Activated T-cell treated with anti-CD3 and anti-CD28 coated beads, Interleukin-2, amount 50 U/mL, for 72 hours (primary cell): ENCODE measurements at places on chromosomes 6 and 20. TPM values are rescaled to one million over a fixed set of nuclear protein-coding genes. Genes with fewer than 3 reads are reported as not detected.
A peak's percentile ranks its signal among the peaks of the same experiment; 100 is the strongest.

Gene BNIP5
- not detected for total RNA-seq

Gene PABPC1L
- 162 TPM for total RNA-seq

Gene KCNG1
- total RNA-seq: 1.6 TPM

Gene C6orf15
- not detected for total RNA-seq

Gene BPIFB2
- total RNA-seq: not detected

Gene OTOR
- total RNA-seq: not detected

Gene RNF5
- total RNA-seq: 49.2 TPM

Gene LRRC1
- 3.6 TPM for total RNA-seq

DNA sequence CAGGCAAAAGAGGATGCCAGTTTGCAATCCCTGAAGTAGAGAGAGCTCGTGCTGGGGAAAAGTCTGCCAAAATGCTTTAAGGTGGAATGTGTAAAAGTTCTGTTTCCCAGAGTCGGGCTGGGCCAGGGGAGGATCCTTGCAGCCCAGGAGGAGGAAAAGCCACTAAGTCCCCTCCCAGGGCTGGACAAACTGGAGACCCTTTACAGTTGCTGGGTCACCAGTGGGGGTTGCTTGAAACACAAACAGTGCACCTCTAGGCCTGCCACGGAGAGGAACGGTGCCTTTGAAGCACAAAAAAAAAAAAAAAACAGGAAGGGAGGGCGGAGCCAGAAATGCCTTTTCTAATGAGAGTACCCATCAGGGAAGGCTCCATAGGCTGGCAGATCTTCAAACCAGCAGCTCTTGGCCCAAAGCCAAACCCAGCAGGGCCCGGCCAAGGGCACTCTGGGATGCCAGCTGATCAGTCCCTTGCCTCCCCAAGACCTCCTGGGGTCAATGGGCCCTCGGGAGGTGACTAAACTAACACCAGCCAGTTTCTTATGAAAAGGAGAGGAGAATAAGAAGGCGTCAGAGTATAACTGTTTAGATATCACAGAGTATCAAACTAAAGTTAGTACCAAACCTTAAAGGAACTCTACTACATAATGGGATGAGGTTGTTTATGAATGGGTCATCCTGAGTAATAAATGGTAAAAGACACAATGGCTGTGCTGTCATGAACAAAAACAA is 23.7 kb downstream of the HLA-A start:
- peak; percentile 71 for DNase-seq

GRCh38 chr6:150169609-150170008 is 26.8 kb downstream of the PPP1R14C start:
- peak; percentile 74 for DNase-seq

GRCh38 chr6:142958343-142958742 is 13.4 kb upstream of the HIVEP2 start:
- no peak for DNase-seq

- DNase-seq: no peak
Observed at GRCh38 chr20:39090906-39091305, 128.8 kb downstream of the DHX35 start.

GRCh38 chr6:82129797-82130196 is 117.7 kb downstream of the IBTK start:
- no peak for DNase-seq

DNA sequence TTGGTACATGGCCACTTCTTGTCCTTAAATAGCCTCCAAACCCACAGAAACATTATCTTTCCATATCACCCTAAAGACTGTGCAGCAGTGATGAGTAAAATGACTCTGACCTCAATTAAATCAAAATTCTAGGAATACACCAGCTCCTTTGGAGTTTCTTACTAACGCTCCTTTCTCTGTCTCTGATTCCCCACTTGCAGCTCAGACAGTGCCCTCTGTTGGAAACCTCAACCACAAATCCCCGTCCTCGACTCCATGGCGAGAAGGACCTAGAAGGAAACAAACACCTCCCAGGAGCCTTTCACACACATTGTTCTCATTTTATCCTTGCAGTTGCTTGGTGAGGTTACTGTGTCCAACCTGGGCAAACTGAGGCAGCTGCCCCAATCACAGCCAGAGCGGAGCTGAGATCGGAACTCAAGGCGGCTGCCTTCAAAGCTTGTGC is 17.7 kb upstream of the PARD6B start:
- DNase-seq: no peak

DNA sequence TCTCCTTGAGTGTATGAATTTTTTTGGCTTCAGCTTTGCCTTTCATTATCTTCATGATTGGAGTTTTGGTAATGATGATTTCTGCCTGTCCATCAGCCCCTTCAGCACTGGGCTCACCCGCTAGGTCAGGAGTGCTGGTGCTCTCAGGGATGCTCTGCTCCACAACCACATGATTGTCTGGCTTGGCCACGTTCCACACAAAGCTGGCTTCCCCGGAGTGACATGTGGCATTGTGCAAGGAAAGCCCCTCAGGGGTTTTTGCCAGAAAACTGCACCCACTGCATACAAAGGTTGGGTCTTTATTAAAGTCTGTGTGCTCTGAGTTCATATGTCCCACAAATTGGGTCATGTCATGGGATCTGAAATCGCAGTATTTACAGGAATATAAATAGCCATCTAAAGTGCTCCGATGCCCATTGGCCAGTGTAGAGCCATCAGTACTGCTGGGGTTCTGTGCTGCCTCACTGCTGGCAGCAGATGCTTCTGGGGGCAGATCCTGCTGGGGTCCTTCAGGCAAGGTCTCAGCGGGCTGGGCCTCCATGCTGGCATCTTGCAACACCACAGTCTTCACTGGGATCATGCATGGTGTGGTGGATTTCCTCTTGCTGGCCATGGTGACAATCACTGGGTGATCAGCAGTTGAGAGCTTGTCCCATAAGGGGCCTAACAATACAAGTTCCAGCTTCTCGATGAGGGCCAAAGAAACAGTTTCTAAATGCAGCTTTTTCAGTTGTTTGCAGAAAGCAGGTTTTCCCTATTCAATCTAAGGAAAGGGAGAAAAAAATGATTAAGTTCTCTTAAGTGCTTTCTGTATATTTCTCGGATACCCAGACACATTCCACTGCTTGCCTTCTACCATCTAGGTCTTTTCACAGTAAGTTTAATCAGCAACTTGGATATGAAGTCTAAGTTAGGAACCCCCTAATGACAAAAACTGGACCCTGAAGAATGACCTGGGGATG is 67.2 kb downstream of the PLCG1 start:
- no peak for DNase-seq

- DNase-seq: no peak
Observed at GRCh38 chr20:48820649-48820973, 7.2 kb downstream of the PREX1 start.
